Activated CD4-positive, alpha-beta T cell treated with anti-CD3 and anti-CD28 coated beads, Interleukin-10, Interleukin-2, amounts not matched to agents 100 ng/mL and 50 ng/mL, durations not matched to agents 16 hours and 8 hours (primary cell): ENCODE measurements at places on chromosomes 1 and 21.

DNA sequence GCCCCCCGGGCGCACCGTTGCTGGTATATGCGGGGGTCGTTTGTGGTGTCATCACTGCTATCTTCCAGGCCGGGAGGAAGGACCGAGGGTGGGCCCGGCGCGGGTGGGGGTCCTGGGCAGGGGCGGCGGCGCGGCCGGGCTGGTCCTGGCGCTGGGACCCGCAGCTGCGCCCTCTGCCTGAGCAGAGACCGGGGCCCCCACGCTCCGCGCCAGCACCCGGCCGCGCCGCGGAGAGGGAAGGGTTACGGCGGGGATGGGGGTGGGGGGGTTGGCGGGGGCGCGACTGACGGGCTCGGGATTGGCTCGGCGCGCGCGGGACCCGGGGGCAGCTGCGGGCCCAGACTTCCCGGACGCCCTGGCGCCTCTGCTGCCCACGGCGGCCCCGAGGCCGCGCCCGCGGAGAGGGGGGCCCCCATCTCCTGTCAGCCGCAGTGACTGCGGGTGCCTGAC lies 13.8 kb upstream of the SAMD11 start:
- DNase-seq = no peak

DNA sequence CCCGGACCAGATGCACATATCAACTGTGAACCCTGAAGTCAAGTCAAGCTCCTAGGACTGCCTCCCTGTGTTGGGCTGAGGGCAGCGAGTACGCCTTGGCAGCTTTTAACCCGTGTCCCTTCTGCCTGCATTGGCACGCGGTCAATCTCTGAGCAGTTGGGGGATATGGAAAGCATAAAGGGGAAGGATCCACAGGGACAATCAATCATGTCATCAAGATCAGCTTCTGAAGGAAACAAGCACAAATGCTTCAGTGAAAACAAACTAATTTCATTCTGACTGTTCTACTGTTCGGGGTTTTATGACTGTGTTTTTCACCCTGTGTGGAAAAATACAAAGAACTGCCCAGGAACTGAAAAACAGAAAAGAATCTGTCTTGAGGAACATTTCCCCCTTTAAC lies 106.2 kb downstream of the RUNX1 start:
- DNase-seq = peak; percentile 57

- peak; percentile 76 for DNase-seq
Observed at GRCh38 chr1:148264374-148265276, 112.5 kb upstream of the NBPF11 start.

- no peak for DNase-seq
Observed at GRCh38 chr21:18000981-18001686, 182.0 kb upstream of the C21orf91 start.

DNA sequence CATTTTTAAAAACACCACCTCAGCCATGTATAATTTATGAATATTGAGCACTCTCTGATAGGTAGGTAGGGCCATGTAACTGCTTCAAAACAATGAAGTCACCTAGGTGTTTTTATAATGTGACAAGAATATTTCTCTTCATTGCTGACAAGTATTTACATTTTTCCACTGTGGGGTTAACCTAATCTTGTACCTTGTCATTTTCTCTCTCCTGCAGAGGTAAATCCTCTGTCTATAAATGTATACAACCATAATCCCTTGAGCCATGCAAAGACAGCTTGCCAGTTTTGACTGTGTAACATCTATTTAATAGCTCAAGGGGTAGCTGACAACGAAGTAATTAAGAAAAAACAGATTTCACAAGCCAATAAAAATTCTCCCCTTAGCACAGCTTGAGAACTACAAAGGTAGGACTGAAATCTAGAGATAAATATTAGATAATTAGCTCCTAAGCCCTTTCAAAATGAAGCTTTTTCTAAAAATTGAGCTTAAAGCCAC lies 137.6 kb upstream of the POGK start:
- DNase-seq = no peak

GRCh38 chr1:30379684-30380624 lies 343.4 kb downstream of the MATN1 start:
- peak; percentile 69 for DNase-seq
